ENCODE measurements at places on chromosomes 5 and 9. TPM values are rescaled to one million over a fixed set of nuclear protein-coding genes. Genes with fewer than 3 reads are reported as not detected.

The UBTD2 gene
- 15.9 TPM for total RNA-seq

DNA sequence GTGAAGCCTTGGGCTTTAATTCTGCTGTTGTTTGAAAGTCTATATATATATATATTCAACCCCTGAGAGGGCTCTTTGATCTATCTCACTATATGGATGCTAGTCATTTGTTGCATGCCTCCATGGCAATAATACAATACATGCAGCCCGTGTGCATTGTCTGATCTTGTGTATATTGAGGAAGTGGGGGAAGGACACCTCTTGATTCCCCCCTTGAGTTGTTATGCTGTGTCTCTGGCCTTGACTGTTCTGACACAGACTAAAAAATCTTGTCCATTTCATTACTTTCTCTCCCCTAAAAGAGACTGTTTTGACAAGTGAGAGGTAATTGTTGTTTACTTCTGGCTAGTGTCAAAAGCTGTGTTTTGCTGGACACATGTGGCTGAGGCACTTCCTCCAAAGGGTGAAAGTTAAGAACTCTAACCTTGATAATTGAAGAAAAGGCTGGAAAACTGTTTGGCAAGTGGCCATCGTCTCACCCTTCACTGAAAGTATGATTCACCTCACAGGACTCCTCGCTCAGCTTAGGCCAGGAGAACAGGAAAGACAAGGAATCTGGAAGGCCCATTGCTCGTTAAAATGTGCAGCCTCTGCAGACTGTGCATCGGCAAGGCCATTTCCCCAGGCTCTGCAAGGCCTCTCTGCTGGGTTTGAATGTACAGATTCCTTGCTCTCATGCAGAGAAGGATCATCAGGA is 304.0 kb downstream of the PRELID2 start:
- H3K4me1 ChIP-seq: peaks cover 13% of the 10 kb centered on the region
- H3K36me3 ChIP-seq: no peaks in the 10 kb centered on the region
- peak overlapping the region; percentile 45 for H3K27ac ChIP-seq
- no peaks in the 10 kb centered on the region for H3K27me3 ChIP-seq
- no peak overlapping the region for H3K4me3 ChIP-seq

The PCDHA12 gene
- not detected for total RNA-seq

The ZBTB26 gene
- total RNA-seq: 5.5 TPM

The ST8SIA4 gene
- total RNA-seq: not detected

DNA sequence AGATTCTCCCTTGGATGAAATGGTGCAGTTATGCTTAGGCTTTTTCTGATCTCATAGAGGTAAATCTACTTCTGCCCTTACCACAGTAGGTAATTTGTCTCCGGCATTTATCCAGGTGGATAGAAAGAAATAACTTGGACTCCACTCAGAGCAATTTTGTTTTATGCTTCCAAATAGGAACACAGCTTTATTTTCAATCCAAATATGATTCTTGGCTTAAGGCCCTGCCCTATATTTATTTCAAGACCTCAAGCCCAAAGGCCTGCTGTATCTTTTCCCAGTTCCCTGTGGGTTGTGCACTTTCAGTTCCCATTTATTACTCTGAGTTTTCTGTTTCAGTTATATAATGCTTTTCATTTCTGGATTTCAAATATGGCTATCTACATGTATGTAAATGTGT is 274.2 kb upstream of the SMC2 start:
- H3K27ac ChIP-seq: no peak overlapping the region
- DNase-seq: no peak
- no peak overlapping the region for H3K4me3 ChIP-seq
- no peaks in the 10 kb centered on the region for H3K36me3 ChIP-seq
- no peaks in the 10 kb centered on the region for H3K4me1 ChIP-seq
- H3K27me3 ChIP-seq: no peaks in the 10 kb centered on the region

- H3K27ac ChIP-seq: no peak overlapping the region
- no peak for DNase-seq
- H3K27me3 ChIP-seq: no peaks in the 10 kb centered on the region
- H3K4me3 ChIP-seq: no peak overlapping the region
Measured at GRCh38 chr5:123819833-123820232, 307.9 kb downstream of the CSNK1G3 start.

DNA sequence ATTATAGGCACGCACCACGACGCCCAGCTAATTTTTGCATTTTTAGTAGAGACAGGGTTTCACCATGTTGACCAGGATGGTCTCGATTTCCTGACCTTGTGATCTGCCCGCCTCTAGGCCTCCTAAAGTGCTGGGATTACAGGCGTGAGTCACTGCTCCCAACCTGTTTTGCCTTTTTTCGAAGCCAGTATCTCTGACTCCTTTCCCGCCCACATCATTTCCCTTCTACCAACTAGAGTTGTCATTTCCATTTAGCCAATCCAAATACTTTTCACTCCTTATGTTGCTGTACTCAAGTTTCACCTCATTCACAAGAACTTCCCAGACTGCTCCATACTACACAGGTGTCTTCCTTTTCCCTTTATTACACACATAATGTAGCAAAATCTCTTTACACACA is 502.6 kb upstream of the CDH6 start:
- no peaks in the 10 kb centered on the region for H3K36me3 ChIP-seq
- H3K4me3 ChIP-seq: no peak overlapping the region
- H3K27me3 ChIP-seq: no peaks in the 10 kb centered on the region
- no peak overlapping the region for H3K27ac ChIP-seq

DNA sequence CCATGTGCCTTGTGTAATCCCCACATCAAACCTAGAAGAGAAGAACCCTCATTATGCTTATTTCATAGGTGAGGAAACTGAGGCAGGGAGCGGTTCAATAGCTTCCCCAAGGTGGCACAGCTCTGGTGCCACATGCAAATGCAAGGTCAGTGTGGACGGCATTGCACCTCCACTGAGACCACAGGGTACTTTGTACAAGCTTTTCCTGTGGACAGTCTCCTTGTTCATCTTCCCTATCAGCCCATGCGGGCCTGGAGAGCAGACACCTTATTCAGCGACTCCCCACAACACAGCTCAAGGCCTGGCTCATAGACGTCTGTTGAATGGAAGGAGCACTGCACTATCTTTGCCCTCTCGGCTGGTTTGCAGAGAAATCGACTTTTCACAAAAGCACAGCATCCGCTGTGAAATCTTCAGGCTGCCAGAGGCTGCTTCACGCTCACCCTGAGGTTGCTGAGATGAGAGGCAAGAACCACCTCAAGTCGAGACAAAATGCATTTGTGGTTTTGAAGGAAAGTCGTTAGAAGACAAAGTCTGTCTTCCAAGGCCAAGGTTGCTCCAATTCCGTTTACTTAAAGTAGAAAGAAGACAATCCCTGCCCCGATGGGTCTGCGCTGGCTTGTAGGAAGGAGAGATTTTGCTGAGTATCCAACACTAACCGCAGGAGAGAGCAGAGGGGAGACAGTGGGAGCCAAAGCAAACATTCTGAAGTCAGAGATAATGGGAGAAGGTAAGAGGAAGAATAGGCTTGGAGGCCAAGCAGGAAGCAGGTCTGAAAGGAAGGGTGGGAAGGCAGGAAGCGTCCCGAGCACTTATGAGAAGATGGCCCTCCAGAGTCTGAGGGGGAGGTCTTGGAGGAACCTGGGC is 34.2 kb upstream of the STRBP start:
- H3K27ac ChIP-seq: no peak overlapping the region
- no peaks in the 10 kb centered on the region for H3K36me3 ChIP-seq
- H3K4me3 ChIP-seq: no peak overlapping the region

- H3K4me3 ChIP-seq: no peak overlapping the region
- DNase-seq: no peak
- H3K4me1 ChIP-seq: peaks cover 10% of the 10 kb centered on the region
- H3K27ac ChIP-seq: no peak overlapping the region
- H3K36me3 ChIP-seq: no peaks in the 10 kb centered on the region
Measured at GRCh38 chr9:132541870-132542830, 40.3 kb upstream of the BARHL1 start.
